AG04450 (cell line): ENCODE measurements at places on chromosomes 5 and 9.
A peak's percentile ranks its signal among the peaks of the same experiment; 100 is the strongest.

- no peak for DNase-seq
These were observed 599 bp downstream of the NMRK1 start for GRCh38 chr9:75087289-75087823.

DNA sequence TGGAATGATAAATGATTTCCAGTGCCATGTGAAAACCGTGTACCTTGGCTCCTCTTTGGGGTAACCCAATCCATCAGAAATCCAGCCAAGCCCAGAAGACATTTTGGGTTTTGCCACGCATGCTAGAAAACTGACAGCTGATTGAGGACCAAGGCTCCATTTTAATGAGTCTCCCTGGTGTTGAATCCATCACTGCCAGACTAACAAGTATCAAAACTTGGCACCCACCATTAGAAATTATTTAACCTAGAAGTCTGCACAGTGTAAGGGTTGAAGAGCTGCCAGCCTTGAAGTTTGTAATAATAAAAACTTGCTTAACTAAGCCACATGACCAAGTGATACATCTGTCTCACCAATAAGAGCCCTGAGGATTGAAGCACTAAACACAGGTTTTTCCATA, 369.9 kb downstream of the DNAH5 start:
- DNase-seq, result no peak

GRCh38 chr5:79191457-79191856, 44.5 kb upstream of the JMY start:
- no peak for DNase-seq

DNA sequence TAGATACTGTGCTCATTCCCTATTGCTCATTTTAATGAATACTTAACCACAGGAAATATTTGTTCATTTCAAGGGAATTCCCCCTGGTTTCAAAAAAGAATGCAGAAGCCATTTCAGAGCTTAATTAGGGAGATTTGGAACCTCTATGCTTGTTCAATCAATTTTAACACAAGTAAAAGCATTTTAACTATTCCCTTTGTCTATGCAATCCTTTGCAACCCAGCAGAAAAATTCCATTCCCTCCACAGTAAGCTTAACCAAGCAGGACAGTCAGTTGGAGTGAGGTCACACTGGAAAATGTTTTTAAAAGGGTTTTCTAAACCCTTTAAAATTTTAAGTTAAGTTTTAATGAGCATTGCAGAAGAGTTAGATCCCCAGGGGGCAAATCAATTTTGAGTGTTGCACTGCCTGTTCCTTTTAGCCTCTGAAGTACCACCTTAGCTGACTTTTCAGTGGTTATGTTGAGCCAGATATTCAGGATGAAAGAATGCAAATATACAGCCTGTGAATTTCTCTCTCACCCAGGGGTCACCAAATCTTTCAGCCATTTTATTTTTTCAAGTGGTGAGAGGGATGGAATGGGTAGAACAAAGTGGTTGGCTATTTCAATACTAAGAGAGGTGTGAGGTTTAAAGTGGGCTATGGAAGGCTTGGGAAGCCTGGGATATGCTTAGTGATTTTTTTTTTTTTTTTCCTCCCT, 356.2 kb upstream of the NUDT12 start:
- peak; percentile 2 for DNase-seq

DNA sequence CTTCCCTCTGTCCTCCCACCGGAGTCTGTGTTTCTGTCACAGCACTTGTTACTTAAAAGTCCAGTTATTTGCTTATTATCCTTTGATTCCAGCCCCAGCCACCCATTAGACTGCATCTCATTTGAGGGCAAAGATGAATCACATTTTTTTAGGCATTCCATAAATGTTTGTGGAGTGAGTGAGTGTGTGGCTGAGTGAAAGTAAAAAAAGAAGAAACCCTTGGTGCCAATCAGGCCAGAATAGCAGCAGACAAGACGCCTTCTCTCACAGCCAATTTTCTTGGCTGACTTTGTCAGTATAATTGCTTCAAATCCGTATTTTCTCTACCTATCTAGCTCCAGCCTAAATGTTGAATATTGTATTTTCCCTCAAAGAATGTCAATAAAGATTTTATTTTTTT, 613.0 kb upstream of the WWC1 start:
- DNase-seq, result no peak

DNA sequence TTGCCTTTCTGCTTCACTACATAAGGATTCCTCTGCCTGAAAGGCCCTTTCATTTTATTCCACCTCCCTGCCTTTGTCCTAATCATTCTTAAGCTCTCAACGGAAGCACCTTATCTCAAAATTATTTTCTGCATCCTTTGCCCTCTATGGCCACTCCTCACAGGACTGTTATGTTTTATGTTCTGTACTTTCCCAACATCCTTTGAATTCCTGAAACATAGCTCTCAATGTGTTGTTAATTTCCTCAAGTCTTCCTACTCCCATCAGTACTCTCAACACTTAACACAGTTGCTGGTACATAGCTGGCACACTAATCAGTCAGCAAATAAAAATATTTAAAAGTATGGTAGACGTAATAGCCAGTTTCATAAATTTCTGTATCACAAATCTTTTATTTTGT, 193.0 kb downstream of the RFX3 start:
- DNase-seq, result no peak

DNA sequence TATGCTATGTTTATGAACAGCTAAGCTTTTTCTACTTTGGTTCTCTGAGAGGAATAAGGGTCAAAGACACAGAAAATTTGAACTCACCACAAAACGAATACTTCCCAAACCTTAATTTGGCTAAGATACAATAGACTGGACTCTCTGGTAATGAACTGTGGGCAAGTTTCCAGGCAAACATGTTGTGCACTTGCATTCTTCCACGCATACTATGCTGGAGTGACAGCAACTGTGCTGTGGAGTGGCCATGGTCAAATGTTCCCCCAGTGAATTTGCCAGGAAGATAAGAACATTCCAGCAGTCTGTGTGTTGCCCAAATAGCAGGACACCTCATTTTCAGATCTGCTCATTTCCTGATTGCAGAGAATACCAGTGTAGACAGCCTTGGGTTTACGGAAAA, 275.3 kb upstream of the IL12B start:
- no peak for DNase-seq

- no peak for DNase-seq
These were observed 95.9 kb downstream of the FBXO4 start for GRCh38 chr5:42020788-42021530.

DNA sequence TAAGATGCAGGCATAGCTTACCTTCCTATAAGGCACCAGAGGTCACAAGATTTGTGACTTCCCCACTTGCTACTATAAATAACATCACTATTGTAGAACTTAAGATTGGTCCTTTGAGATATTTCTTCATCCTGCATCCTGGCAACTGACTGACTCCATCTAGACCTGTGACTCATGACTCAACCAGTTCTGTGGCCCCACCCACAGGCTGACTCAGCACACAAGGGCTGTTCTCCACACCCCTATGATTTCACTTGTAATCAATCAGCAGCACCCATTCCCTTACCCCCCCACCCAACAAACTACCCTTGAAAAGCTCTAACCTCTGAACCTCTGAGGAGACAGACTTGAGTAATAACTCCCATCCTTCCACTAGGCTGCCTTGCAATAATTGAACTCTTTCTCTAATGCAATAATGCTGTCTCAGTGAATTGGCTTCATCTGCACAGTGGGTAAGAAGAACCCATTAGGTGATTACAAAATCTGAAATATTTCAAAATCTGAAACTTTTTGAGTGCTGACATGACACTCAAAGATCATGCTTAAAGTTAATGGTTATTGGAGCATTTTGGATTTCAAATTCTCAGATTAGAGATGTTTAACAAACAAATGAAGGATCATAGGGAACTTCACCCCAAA, 296.7 kb downstream of the ARL15 start:
- peak; percentile 52 for DNase-seq

DNA sequence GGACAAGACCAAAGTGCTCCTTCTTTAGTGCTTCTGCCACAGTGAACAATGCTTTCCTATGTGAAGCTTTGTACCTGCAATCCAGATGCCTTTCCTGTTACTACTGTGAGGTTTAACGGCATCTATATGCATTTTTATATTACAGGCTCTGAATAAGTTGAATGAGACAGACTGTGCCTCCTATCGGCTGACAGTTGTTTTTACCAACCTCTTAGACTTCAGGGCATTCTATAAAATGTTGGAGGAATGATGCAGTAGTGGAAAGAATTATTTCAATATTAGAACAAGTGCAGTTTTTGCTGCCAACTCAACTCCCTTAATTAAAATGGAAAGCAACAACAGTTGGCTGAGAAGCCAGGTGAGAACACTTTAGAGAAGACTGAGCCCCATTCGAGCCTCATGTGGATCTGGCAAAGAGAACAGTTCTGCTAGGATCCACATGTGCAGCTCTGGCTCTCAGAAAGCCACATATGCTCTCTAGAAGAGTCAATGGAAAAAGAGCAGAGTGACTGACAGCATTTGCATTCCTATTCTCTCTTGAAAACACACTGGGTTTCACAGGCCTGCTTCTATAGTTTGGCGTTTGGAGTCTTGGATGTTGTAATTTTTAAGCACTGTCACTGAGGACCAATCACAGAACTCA, 147.5 kb downstream of the LURAP1L start:
- DNase-seq, result no peak

DNA sequence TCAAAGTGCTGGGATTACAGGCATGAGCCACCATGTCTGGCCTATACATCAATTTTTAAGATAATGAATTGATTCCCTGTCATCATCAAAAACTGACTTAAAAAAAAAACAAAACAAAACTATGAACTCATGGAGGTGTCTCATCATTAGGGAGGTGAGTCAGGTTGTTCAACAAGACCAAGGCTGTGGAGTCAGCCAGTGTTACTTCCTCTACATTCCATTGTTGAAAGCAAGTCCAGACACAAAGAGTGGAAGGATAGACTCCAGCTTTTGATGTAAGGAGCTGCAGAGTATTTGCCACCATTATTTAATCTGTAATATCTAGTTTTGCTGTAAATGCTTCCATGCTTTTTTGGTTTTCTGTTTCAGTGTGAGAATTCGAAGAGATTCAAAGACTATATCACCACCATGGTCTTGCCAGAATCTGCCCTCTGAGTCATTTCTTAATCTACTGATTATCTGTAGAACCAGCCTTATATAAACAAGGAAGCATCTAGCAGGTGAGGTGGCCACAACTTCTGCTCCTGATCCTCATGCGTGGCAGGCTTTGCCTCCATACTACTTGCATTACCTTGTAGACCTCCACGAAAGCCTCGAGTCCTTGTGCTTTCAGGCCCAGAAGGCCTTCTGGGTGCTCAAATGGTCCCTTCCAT, 156.1 kb downstream of the FGF1 start:
- no peak for DNase-seq

DNA sequence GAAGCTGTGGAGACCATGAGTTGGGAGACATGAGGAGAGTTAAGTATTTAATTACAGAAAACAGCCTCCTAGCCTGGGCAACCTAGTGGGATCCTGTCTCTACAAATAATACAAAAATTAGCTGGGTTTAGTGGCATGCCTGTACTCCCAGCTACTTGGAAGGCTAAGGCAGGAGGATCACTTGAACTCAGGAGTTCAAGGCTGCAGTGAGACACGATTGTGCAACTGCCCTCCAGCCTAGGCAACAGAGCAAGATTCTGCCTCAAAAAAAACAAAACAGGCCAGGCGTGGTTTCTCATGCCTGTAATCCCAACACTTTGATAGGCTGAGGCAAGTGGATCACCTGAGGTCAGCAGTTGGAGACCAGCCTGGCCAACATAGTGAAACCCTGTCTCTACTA, 52.6 kb downstream of the AQP7 start:
- DNase-seq, result no peak

GRCh38 chr9:109887079-109887478, 107.1 kb downstream of the PALM2AKAP2 start:
- DNase-seq, result no peak

GRCh38 chr9:127755061-127756060, 20.3 kb upstream of the TOR2A start:
- no peak for DNase-seq

GRCh38 chr5:125685771-125686170, 737.4 kb upstream of the GRAMD2B start:
- DNase-seq, result no peak

DNA sequence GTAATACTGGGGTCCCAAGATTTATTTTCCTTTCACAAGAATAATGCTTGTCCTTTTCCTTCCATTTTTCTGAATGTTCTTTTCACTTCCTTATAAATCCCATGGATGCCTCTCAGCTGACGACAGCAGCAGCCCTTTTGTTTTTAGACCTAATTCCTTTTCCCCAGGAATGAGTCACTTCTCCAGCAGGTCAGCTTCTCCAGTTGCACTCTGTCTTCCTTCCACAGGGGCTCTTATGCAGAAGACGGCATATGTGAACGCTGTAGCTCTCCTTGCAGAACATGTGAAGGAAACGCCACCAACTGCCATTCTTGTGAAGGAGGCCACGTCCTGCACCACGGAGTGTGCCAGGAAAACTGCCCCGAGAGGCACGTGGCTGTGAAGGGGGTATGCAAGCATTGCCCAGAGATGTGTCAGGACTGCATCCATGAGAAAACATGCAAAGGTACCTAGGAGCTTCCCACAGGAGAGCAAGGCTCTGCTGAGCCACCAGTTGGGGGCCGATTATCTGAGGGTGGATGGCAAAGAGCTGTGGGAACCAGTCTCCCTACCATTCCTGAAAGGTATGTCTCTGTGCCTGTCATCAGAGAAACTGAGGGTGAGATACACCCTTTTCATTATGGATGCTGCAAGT, 72.9 kb downstream of the RFK start:
- DNase-seq, result peak; percentile 51

DNA sequence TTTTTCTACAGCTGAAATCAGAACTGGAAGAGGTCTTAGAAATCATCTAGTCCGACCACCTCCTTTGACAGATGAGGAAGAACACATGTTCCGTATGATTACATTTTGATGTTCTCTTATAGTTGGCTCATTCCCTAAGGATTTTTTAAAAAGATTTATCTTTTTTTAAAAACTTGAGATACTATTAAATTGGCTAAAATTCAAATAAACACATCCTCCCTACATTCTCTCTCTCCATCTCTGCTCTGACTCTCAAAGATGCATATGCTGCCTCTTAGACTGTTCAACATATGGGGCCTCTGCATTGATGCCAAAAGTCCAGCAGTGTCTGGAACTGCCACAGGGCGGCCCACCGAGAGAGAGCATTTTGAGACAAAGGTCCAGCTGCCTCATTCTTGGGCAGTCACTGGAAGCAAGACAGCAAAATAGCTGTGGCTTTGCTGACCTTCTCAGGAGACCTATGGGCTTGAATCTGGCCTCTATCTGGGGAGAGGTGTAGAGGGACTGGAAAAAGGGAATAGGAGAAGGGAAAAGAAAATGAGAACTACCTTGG, 12.8 kb upstream of the TSSK1B start:
- DNase-seq, result no peak

- DNase-seq, result peak; percentile 18
These were observed 626.5 kb upstream of the ZNF608 start for GRCh38 chr5:125372694-125373631.

- DNase-seq, result no peak
These were observed 447.4 kb upstream of the WWC1 start for GRCh38 chr5:167843881-167844572.
